Type B pancreatic cell (in vitro differentiated cells): ENCODE measurements at places on chromosomes 1 and 21.

DNA sequence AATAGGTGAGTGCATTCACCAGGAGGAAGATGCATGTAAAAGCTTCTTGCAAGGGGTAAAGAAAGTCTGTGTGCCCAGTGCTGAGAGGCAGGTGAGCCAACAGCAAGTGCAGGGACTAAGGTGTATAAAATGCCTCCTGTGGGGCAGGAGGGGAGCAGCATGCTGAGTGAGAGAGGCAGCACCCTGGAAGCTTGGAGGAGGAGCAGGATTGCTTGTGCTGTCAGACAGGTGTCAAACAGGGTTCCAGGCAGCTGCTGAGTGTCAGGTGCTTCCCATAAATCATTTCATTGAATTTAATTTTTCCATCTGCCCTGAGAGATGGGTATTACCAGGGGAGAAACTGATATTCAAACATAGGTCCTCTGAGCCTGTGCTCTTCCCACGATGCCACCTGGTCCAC is 13.9 kb downstream of the BSND start:
- no peaks in the 10 kb centered on the region for H3K4me1 ChIP-seq
- no peaks in the 10 kb centered on the region for H3K36me3 ChIP-seq
- no peak for DNase-seq
- peaks cover 29% of the 10 kb centered on the region for H3K27me3 ChIP-seq
- no peak overlapping the region for H3K27ac ChIP-seq
- no peak overlapping the region for H3K4me3 ChIP-seq

DNA sequence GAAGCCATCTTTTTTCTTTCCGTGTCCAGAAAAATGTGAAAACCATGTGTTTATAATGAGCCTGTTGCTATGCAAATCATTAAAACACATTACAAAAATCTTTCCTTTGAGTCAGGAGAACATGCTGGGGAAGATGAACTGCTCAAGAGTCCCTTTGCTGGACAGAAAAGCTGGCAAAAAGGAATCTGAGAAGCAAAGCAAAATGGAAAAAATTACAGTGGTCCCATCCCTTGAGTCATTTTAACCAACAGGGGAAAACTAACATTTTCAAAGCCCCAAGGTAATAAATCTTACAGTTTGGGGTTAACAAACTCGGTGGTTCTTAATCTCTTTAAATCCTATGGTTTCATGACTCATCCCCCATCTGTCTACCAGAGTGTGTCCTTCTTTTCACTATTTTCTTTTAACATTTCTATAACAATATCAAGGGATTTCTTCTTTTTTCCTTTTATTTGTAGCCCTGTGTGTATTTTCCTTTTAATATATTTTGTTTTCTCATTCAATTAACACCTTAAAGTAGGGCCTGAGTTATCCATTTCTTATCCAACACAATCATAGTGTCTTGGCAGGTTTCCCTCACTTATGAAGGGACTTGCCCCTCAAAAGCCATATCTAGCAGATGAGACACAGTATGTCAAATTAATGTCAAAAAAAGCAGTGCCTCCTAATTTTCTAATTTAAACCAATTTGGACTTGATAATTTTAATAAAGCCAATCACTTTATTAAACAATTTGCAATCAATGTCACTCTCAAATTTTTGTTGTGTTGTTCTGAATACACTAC is 105.4 kb downstream of the PTPN14 start:
- peaks cover 48% of the 10 kb centered on the region for H3K4me1 ChIP-seq
- H3K27ac ChIP-seq, result peak overlapping the region; percentile 85
- H3K27me3 ChIP-seq, result no peaks in the 10 kb centered on the region
- no peak overlapping the region for H3K4me3 ChIP-seq
- no peak for DNase-seq

GRCh38 chr1:23108918-23109533 is 59.6 kb downstream of the LUZP1 start:
- H3K4me3 ChIP-seq, result no peak overlapping the region
- H3K36me3 ChIP-seq, result peaks cover 21% of the 10 kb centered on the region
- DNase-seq, result no peak
- H3K27ac ChIP-seq, result no peak overlapping the region
- peaks cover 17% of the 10 kb centered on the region for H3K4me1 ChIP-seq

DNA sequence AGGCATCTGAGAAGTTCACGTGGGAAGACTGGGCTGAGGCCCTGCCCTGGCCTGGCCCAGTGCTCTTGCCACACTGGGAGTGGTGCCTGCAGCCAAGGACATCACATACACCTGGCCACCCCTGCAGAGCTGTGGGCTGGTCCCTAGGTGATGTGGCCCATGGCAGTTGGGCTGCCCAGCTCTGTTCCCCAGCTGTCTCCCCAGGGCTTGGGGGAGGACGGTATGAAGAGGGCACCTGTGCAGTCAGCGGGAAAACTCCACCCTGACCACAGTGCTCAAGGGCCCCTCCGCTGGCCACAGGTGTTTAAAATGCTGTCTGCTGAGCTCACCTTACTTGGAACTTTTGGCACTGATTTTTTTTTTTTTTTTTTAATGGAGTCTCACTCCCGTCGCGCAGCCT is 120.4 kb upstream of the SLC25A33 start:
- no peak overlapping the region for H3K27ac ChIP-seq
- DNase-seq, result no peak
- H3K36me3 ChIP-seq, result no peaks in the 10 kb centered on the region

- peaks cover 24% of the 10 kb centered on the region for H3K4me1 ChIP-seq
- no peak overlapping the region for H3K27ac ChIP-seq
- no peaks in the 10 kb centered on the region for H3K36me3 ChIP-seq
- DNase-seq, result no peak
- no peak overlapping the region for H3K4me3 ChIP-seq
Measured at GRCh38 chr1:51916587-51917405, 38.3 kb upstream of the NRDC start.

DNA sequence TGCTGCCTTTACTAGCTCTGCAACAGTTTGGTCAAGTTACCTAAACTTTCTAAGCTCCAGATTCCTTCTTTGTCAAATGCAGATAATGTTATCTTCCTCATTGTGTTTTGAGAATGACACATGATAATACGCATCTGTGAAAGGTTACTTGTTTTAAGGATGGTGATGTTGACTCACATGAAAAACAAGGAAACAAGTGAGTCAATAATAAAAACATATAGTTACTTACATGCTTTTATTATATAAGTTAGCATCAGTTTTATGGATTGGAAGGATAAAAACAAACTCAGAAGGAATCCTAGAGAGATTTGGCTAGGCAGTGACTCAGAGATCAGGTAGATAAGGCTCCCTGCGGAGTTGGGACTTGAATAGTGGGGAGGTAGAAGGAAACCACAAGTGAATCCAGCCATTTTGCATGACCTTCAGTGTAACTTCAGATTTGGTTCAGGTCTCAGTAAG is 144.6 kb downstream of the LMO4 start:
- H3K36me3 ChIP-seq, result no peaks in the 10 kb centered on the region
- no peaks in the 10 kb centered on the region for H3K4me1 ChIP-seq
- H3K27me3 ChIP-seq, result no peaks in the 10 kb centered on the region
- no peak overlapping the region for H3K4me3 ChIP-seq
- DNase-seq, result no peak
- H3K27ac ChIP-seq, result peak overlapping the region; percentile 1

GRCh38 chr1:30085811-30086770 is 637.3 kb downstream of the MATN1 start:
- peaks cover 27% of the 10 kb centered on the region for H3K27me3 ChIP-seq
- H3K4me3 ChIP-seq, result peak overlapping the region; percentile 39
- H3K4me1 ChIP-seq, result peaks cover 37% of the 10 kb centered on the region
- H3K36me3 ChIP-seq, result no peaks in the 10 kb centered on the region
- peak; percentile 88 for DNase-seq

DNA sequence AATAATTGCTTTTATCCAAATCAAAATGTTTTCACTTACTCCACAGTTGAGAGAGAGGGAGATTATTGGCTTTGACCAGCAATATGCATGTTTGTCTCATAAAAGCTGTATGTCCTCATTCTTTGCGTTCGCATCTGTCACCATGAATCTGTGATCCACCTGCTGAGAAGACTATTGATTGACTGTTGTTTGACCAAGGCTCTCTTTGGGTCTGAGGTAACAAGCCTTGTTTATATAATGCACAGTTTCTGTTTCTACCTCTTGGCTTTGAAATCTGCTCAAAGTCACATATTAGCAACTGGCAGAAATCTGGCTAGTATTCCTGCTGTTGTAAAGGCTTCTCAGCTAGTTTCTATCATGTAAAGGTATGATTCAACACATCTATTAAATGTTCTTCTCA is 157.0 kb downstream of the LYPLAL1 start:
- DNase-seq, result no peak
- peaks cover 4% of the 10 kb centered on the region for H3K36me3 ChIP-seq
- H3K4me3 ChIP-seq, result no peak overlapping the region
- no peaks in the 10 kb centered on the region for H3K27me3 ChIP-seq
- H3K4me1 ChIP-seq, result peaks cover 10% of the 10 kb centered on the region

DNA sequence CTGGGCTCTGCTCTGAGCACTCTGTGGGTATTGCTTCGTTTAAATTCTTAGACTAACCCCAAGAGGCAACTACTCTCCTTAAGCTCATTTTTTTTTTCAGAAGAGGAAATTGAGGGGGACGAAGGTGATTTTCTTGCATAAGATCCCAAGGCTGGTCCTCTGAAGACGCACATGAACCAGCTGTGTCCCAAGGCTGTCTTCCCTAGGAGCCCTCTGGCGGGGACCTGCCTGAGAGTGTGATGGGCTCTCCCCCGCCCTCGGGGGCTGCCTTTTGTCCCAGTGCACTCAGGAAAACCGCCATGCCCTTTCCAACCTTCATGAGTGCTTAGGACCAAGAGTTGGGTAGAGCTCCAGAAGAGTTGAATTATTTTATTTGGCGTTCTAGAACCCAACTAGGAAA is 21.7 kb downstream of the UMODL1 start:
- DNase-seq, result no peak
- H3K4me1 ChIP-seq, result peaks cover 5% of the 10 kb centered on the region
- H3K4me3 ChIP-seq, result no peak overlapping the region
- H3K27ac ChIP-seq, result no peak overlapping the region
- H3K36me3 ChIP-seq, result no peaks in the 10 kb centered on the region

GRCh38 chr1:70427976-70428375 is 16.9 kb downstream of the CTH start:
- H3K4me3 ChIP-seq, result no peak overlapping the region
- H3K27ac ChIP-seq, result peak overlapping the region; percentile 5
- no peaks in the 10 kb centered on the region for H3K4me1 ChIP-seq
- no peak for DNase-seq
- peaks cover 24% of the 10 kb centered on the region for H3K36me3 ChIP-seq

GRCh38 chr21:36575306-36575705 is 95.4 kb upstream of the CLDN14 start:
- H3K4me1 ChIP-seq, result peaks cover 6% of the 10 kb centered on the region
- H3K27ac ChIP-seq, result no peak overlapping the region
- peaks cover 8% of the 10 kb centered on the region for H3K27me3 ChIP-seq
- H3K4me3 ChIP-seq, result no peak overlapping the region
- no peak for DNase-seq

DNA sequence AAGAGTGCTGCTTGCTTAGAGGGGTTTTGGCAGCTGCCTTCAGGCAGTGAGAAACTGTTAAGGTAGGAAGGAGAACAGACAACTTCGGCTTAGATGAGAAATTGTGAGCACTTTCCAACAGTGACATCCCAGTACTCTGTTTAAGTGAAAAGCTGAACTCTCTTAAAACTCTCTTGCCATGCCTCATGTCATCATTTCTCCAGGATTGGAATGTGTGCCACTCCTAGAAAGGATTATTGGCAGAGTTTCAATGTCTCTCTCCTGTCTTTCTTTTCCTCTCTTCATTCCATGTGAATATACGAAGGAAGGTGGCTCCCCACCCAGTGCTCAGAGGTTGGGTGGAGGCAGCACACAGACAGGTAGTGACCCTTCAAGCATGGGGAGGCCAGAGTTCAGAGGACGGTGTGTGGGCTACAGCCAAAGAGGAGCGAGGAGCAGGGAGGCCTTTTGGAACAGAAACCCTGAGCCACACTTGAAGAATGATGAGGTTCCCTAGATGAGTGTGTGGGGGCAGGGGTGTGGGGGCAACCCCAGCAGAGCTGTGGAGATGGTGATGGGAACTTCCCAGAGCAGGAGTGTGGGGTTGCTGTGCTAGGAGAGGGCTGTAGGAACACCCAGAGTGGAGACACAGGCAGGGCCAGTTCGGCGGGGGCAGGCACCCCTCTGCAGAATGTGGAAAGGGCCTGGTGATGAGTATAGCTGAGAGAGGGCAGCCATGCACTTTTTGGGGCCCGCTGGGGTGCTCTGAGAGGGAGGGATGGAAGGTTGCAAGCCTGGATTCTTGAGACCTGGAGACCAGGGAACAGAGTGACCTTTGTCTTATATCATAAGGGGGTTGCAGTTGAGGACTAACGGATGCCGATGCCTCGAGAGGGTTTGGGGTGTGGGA is 58.8 kb downstream of the GALNT2 start:
- H3K27ac ChIP-seq, result peak overlapping the region; percentile 60
- peaks cover 42% of the 10 kb centered on the region for H3K4me1 ChIP-seq
- no peak overlapping the region for H3K4me3 ChIP-seq

GRCh38 chr21:35779690-35780570 is 280.4 kb downstream of the SETD4 start:
- no peak for DNase-seq
- no peak overlapping the region for H3K4me3 ChIP-seq
- no peak overlapping the region for H3K27ac ChIP-seq
- H3K4me1 ChIP-seq, result peaks cover 18% of the 10 kb centered on the region
- no peaks in the 10 kb centered on the region for H3K27me3 ChIP-seq
- H3K36me3 ChIP-seq, result peaks cover 3% of the 10 kb centered on the region

DNA sequence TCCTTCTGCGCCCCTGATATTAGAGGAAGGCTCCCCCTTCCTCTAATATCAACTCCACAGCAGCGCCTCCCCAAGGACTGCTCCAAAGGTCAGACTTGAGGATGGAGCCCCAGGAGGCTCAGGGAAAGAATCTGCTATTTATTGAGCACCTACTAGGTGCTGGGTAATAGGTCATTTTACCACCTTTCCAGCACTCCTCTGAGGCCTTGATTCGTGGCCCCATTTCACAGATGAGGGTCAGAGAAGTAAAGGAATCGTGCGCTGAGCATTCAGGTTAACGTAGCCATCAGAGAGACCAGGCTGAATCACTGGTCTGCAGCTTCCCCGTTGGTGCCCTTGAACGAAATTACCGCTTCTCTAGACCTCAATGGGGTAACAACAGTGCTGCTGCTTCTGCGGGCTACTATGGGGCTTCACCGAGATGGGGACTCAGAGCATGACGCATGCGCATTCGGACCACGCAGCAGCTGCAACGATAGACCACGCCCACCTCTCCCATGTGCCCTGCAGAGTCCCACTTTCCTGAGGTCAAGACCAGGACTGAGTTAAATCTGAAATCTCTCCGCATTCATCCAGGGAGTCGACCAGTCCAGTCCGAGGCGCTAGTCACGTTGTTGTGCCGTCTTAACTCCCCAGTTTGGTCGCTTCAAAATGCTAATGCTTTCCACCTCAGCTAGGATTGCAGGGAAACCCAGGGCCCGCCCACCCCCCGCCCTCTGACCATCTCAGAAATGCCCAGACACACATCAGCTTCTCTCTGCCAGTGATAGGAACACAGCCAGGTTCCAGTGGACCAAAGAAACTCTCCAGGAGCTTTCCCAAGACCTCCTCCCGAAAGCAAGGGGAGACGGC is 12.9 kb downstream of the CAMK2N1 start:
- no peak overlapping the region for H3K27ac ChIP-seq
- no peaks in the 10 kb centered on the region for H3K36me3 ChIP-seq
- DNase-seq, result no peak
- H3K4me3 ChIP-seq, result no peak overlapping the region
- peaks cover 39% of the 10 kb centered on the region for H3K27me3 ChIP-seq
- H3K4me1 ChIP-seq, result peaks cover 15% of the 10 kb centered on the region
